ENCODE measurements at places on chromosomes 6 and 20.

GRCh38 chr6:7154341-7155139, 46.8 kb downstream of the RREB1 start:
- DNase-seq: no peak

DNA sequence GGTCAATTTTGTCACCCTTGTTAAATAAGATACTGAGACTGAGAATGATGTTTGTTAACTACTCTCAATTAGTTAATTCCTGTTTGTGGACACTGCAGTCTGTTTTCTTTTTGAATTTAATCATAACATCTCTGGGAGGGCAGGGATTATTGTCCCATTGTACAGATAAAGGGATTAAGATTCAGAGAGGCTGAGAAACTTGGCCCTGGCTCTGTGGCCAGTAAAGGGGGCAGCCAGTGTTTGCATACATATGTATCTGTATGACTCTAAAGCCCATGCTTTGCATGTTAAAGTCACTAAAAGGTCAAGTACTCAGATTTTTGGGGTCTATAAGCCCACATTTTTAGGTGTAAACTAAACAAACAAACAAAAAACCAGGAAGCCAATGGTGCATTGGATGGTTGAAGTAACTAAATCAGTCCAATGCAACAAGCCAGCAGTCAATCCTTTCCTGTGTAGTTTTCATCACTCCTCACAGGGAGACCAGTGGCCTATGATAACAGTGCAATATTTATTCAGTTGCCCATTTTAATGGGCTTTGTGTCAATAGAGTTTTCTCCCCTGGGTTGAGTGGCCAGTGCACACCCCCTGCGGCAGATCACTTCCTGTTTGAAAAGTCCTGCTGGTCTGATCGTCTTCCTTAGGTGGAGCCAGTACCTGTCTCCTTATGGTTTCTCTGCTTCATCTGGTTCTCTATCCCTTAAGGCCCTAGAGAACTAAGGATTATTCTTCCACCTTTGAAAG, 106.7 kb downstream of the SLX4IP start:
- no peak for DNase-seq

DNA sequence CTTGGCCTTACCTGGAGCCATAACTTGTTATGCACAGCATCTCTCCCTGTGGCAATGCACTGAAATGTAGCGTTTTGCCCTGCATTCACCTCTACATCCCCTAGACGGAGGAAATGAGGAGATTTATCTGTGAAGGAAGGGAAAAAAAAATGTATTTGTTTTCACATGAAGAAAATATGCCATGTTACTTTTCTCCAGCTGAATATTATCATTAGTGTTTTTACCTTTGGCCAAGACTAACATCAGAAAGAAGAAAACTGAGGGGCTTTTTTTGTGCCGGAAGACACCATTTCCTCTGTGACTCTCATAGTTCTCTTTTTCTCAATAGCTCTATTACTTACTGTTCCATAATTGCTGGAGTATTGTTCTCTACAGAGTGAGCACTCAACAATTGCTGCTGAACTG, 280.4 kb downstream of the PTPRK start:
- DNase-seq: no peak

DNA sequence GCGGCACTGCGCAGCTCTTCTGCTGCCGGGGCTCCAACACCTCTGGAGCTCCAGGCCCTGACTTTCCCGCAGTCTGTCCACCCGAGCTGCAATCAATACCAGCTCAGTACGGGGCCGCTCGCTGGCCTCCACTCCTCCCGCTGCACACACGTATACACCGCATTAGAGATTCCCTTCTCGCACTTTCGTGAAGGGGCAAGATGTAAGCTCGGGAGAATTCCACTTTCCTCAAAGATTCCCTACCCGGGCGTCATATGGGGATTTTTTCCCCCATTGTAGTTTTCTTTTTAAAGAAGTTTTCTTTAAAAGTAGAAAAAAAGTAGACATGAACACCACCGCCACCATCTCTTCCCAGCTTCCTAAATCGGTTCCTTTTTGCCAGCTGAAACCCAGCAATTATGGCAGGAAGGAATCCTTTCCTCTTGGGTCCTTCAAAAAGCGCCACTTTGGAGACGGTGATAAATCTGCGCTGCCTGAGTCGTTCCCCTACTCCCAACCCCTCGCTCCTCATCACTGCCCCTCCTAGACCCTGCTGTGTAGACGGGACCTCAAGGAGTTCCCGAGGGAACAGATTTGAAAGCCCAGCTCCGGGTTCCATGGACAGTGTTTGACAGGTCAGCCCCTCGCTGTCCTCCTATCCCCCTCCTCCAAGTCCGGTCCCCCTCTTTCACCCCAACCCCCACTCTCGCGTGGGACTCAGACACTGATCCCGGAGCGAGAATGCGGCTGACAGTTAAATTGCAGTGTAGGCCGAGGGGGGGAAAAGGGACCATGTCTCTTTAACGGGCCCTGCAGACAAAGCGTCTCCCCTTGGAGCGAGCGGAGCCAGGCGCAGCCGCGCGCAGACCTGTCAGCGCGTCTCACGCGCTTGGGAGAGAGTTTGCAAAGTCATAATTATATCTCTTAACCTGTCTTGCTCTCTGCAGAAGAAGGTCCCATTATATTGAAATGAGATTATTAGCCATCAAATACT, 39.5 kb downstream of the NCR2 start:
- no peak for DNase-seq

GRCh38 chr6:28922004-28922820, 1.6 kb downstream of the TRIM27 start:
- no peak for DNase-seq

GRCh38 chr6:81997090-81997926, 244.8 kb upstream of the TENT5A start:
- peak; percentile 80 for DNase-seq

- DNase-seq: no peak
Measured at GRCh38 chr6:152575621-152576150, 61.5 kb downstream of the SYNE1 start.

DNA sequence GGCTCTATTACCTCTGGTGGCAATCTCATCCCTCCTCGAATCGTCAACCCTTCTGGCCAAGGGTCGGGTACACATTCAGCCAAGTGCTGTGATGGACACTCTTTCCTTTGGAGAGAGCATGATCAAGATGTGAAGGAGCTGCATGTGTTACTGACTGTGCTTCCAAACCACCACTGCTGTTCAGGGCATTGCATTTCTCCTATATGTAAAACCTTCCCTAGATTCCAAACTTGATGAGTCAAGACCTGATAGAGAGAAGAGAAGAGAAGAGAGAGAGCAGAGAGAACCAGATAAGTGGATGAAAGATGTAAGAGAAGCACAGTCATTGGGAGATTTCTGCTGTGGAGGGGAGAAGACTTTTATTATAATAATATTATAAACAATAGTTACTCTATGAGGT, 162.2 kb downstream of the KCNQ5 start:
- no peak for DNase-seq

Data from GM04504 (cell line).